Bronchial epithelial cell (primary cell): ENCODE measurements at places on chromosomes 6 and 20.
A peak's percentile ranks its signal among the peaks of the same experiment; 100 is the strongest.

GRCh38 chr20:49584418-49585382 is 16.8 kb upstream of the PTGIS start:
- no peak for DNase-seq

DNA sequence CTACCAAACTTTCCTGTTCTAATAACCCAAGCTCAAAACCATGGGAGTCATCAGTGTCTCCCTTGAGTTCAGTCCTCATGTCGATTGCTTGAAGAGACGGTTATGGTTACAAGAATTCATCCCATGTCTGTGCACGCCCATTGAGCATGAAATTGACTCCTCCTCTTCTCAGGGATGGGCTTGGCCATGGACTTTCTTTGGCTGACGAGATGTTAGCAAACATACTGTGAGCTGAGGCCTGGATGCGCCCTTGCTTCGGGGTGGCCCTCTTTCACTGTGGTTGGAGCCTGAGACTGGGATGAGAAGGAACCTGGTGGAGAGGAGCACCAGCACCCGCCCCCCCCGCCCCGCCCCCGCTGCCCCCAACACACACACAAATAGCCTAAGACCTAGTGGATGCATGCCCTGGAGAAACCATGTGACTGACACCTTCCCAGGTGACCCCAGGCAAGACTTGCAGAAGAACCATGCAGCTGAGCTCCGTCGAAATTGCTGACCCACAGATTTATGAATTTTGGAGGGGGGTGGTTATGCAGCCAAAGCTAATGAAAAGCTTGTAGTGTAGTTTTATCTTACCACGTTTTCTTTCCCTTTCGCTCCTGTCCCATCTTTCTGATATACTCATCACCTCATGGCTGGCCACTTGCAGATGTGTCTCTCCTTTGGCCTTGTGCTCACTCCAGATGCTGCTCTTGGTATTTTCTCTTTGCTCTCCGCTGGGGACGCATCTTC is 231.4 kb downstream of the CDH4 start:
- no peak for DNase-seq

DNA sequence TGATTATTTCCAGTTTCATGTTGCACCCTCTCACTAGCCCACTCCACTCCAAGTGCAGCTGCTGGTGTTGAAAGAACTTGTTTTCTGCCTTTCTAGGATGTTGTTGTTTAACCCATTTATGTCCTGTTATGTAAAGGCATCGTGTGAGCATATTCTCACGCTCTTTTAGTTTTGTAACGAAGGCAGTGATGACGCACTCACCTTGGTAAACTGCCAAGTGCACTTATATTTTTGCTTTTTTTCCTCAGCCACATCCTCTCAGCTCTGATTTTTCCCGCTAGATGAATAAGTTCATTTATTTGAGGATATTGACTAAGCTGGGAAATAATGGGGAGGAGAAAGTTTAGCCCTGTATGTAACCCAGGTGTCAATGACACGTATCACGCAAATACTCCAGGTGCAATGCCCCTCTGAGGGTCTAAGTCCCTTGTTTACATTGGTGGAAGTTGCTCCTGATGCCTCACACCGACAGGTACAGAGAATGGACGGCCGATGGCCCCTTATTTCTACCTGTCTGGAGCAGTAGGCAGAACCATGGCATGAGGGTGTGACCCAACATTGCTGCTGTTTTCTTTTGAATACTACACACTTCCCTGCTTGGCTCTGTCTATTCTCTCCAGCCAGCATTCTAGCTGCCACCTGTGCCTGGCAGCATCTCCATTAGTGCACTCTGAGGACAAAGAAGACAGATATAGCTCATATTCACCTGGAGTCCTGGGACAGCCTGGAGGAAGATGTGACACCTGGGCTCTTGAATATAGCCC is 132.7 kb upstream of the SLC24A3 start:
- peak; percentile 44 for DNase-seq

DNA sequence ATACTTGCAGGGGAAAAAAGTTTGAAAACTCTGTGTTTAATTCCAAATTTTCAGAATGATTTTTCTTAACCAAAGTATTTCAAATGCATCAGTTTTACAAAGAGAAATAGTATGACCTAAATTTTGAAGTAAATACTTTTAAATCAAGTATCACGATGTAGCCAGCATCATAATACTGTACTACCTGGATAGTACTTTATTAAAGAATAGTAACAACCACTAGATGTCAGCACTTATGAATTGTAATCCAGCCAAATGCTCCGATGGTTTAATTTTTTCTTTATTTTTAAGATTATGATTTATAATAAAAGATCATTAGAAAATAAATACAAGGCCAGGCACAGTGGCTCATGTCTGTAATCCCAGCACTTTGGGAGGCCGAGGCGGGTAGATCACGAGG is 37.2 kb upstream of the HACE1 start:
- peak; percentile 23 for DNase-seq

GRCh38 chr6:137495703-137496336 is 1.6 kb upstream of the OLIG3 start:
- DNase-seq: no peak

GRCh38 chr6:1464781-1465370 is 75.5 kb downstream of the FOXF2 start:
- peak; percentile 67 for DNase-seq

GRCh38 chr6:109466212-109466923 is 10.8 kb upstream of the MICAL1 start:
- no peak for DNase-seq

- no peak for DNase-seq
Observed at GRCh38 chr6:6007366-6008088, 802 bp upstream of the NRN1 start.

DNA sequence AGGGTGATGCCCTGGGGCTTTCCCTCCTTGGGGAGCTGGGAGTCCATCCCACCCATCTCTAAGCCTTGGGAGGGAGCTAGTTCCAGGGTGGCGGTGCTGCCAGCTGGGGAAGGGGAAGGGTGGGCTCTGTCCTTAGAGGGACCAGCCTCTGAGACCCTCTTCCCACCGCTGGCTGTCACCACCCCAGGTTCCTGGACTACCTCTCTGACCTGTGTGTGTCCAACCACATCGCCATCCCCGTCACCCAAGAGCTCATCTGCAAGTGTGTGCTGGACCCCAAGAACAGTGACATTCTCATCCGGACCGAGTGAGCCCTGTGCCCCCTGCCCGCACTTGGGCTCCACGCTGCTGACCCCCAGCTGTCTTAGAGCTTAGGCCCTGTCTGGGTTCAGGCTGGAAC is 43.2 kb downstream of the UQCC2 start:
- DNase-seq: no peak

DNA sequence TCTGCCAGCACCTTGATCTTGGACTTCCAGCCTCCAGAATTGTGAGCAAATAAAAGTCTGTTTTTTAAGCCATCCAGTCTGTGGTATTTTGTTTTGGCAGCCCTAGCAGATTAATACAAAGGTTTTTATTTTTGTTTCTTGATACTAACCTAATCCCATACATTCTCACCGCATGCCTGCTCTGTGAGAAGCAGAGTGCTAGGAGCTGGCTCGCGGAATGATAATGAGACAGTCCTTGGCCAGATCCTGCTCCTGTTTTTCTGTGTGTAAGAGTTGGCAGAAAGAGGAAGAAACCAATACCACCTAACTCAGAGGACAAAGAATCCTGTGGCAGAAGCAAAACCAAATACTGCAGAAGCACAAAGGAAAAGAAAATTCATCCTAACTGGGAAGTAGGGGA is 82.6 kb downstream of the KIF16B start:
- no peak for DNase-seq

- DNase-seq: peak; percentile 76
Observed at GRCh38 chr6:26327450-26328264, 37.3 kb upstream of the BTN3A2 start.

- no peak for DNase-seq
Observed at GRCh38 chr20:44028868-44029847, 114.5 kb downstream of the TOX2 start.

DNA sequence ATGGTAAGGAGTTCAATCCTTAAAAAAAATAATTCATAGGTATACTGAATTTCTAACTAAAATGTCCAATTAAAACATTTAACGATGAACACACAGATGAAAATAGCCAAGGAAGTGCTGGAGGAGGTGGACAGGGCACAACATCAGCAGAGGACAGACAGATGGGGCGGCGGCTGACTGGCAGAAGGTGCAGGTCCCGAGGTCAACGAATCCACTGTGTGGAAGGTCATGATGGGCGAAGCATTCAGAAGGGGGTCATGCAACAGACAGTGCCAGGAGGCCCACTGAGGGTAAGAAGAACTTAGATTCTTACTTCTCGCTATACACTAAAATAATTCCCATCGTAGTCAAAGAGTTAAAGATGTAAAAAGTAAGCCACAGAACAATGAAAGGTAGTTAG is 34.2 kb upstream of the FRMD1 start:
- DNase-seq: no peak
